Cortex of kidney (tissue), 1 donor: ENCODE measurements at places on chromosomes 3 and 15.

GRCh38 chr15:85622221-85622831 is 172.4 kb downstream of the KLHL25 start:
- DNase-seq: no peak

GRCh38 chr15:89496155-89497098 is at the start of gene RHCG:
TSS of gene RHCG (minus strand) at chr15:89496583. CDS start at chr15:89496544, 39 bp downstream.
- DNase-seq: no peak

DNA sequence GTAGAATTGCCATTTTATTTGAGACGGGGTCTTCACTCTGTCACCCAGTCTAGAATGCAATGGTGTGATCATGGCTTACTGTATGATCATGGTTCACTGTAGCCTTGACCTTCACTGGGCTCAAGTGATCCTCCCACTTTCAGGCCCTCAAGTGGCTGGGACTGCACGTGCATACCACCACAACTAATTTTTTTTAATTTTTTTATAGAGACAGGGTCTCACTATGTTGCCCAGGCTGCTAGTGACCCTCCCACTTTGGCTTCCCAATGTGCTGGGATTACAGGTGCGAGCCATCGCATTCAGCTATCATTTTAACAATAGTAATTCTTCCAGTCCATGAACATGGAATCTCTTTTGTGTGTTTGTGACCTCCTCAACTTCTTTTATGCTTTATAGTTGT is 11.9 kb downstream of the EPM2AIP1 start:
- DNase-seq: no peak

DNA sequence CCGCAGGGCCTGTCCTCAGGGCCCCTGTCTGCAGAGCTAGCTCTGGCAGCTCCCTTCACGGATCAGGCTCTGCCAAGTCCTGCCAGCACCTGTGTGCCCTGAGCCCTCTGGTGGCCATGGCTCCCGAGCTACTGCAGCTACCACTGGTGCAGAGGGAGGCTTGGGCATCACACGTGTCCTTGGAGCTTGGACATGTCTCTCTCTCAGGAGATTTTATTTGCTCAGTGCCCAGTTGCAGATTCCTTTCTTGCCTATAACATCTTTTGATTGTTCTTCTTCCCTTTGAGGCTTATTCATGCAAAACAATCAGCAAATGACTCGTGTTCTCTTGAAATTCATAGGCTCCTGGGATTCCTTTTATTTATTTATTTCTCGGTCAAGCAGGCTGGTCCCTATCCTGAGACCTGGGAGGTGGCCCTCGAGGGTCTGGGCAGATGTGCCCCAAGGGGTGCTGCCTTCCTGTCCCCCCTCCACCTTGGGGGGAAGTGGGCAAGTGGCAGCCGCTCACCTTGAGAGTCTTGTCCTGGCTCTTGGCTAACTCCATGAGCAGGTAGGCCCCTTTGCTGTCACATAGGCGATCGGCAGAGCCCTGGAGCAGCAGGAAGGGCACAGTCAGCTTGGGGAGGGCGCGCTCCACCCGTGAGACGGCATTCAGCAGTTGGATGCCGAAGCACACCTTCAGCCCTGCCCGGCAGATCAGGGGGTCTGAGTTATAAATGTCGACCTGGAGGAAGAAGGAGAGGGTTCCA is 21.9 kb downstream of the ABTB1 start:
- no peak for DNase-seq

GRCh38 chr3:12513694-12514446 is 29.6 kb downstream of the TSEN2 start:
- no peak for DNase-seq
